ENCODE measurements at places on chromosomes 5 and 9. TPM values are rescaled to one million over a fixed set of nuclear protein-coding genes. Genes with fewer than 3 reads are reported as not detected.
A peak's percentile ranks its signal among the peaks of the same experiment; 100 is the strongest.

Gene MYMK
- not detected for total RNA-seq

- DNase-seq, result no peak
These were observed 90.7 kb downstream of the MEF2C start for GRCh38 chr5:88792144-88792840.

DNA sequence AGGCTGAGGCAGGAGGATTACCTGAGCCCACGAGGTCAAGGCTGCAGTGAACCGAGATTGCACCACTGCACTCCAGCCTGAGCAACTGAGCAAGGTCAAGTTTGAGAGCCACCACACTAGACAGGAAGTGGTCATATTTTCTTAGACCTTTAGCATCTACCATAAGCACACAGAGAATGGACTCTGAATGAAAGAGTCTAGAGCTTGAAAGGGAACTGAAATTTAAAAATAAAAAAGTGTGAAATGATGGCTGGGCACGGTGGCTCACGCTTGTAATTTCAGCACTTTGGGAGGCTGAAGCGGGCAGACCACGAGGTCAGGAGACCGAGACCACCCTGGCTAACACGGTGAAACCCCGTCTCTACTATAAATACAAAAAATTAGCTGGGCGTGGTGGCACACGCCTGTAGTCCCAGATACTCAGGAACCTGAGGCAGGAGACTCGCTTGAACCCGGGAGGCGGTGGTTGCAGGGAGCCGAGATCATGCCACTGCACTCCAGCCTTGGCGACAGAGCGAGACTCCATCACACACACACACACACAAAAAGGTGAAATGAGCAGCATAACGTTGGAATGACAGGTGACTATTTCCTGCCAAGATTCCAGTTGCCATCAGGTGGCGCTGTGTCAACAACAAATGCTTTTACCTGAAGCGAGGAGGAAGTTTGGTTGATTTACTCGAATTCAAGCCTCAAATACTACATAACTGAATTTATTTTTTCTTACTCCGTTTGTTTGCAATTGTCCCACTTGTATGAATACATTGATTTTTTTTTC lies 21.3 kb upstream of the AK3 start:
- DNase-seq, result peak; percentile 89

Gene TMC1
- total RNA-seq, result 0.74 TPM

- DNase-seq, result peak; percentile 48
These were observed 781 bp downstream of the FOXD1 start for GRCh38 chr5:73447530-73448462.

Gene PCDHGB1
- 1.4 TPM for total RNA-seq

- DNase-seq, result no peak
These were observed 943 bp downstream of the SFXN1 start for GRCh38 chr5:175479125-175479881.

DNA sequence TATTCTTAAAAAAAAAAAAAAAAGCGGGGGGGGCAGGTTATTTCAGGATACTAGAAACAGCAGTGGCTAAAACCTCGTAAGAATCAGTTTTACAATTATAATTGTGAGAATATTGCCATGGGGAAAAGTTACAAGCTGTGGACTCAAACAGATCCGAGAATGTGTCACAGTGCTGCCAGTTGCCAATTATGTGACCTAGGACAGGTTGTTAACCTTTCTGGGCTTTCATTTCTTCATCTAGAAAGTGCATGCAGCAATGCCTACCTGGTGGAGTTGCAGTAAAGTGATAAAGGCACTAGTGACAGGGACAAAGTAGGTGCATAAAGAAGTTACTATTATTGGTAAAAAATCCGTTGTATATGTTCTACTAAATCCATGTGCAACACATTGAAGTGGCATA lies 75.8 kb downstream of the CDH6 start:
- no peak for DNase-seq

DNA sequence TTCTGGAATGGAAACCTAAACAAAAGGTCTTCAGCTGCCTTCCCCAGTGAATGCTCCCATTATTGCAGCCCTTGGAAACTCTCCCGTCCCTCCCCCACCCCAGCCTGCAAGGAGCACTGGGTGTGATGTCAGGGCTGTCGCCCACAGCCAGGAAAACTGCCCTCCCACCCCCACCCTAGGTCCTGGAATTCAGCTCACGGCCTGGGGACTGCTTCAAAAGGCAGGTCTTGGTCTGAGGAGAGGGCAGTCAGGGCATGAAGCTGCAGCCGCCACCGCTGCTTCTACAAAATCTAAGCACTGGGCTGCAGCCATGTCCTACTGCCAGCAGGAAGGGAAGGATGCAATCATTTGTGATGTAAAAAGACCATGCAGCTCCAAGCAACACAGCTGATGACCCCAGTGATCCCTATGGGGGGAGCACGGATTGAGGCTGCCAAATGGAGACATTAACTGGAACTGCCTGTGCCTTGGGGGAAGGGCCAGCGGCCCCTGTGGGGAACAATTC lies 11.4 kb downstream of the GRHPR start:
- peak; percentile 45 for DNase-seq

GRCh38 chr9:38181232-38181631 lies 112.2 kb upstream of the SHB start:
- DNase-seq, result peak; percentile 28

Gene FOXD4L4
- 0.17 TPM for total RNA-seq

DNA sequence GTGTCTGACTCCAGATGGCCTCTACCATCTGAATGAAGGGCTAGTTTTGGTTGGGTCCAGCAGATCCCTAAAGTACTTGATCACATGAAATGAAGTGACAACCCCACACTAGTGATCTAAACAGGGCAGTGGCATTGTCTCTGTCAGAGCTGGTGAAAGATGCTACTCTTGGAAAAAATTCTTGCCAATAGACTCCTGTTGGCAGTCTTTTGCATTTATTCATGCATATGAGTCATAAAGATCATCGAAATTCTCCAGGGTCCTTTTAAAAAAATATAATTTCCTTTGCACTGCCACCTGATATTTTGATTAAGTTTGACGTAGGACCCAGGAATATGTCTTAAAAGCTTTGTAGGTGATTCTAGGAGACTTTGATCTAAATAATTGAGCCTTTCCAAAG lies 135.1 kb upstream of the ELL2 start:
- no peak for DNase-seq

- no peak for DNase-seq
These were observed 50.6 kb downstream of the ALDH1A1 start for GRCh38 chr9:72902268-72902667.

- no peak for DNase-seq
These were observed at the start of gene GRIN3A for GRCh38 chr9:101738566-101739183. Gene GRIN3A (minus strand): TSS chr9:101738647. CDS start chr9:101737979, 668 bp downstream.

- no peak for DNase-seq
These were observed 180.5 kb upstream of the ZNF462 start for GRCh38 chr9:106682420-106682819.

DNA sequence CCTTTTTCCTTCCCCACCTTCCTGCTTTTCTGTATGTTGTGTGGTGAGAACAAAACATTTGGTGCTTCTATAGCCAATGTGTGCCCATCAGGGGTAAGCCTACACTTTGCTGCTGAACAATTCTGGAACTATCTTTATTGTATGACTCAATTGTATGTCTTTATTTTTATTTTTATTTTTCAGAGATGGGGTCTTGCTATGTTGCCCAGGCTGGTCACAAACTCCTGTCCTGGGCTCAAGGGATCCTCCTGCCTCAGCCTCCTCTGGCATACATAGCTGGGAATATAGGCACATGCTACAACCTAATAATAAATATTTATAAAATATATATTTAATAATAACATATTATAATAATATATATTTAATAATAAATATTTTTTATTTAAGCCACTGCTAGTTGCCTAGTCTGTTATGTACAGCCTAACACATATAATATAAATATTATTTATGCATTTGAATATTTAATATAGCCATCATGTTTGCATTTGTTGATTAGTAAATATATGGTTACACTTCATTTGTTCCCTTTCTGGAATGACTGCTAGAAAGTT lies 11.8 kb upstream of the DMXL1 start:
- no peak for DNase-seq

DNA sequence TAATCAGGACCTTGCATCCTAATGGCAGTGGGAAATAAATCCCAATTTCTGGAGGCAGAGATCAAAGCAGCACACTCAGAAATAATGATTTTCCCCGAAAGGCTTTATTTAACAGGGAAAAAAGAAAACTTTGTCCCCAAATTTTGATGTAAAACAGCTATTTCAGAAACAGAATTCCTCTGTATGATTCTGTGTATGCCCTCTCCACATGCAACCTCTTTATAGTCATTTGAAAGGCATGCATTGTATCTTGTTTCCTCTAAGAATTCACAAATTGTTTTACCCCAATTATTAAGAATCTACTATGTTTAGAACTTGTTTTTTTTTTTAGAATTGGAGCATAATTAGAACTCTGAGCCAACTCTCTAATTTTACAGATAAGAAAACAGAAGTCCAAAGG lies 2.7 kb upstream of the PTAR1 start:
- no peak for DNase-seq

Measured in dermis blood vessel endothelial cell (primary cell).